ENCODE measurements at places on chromosomes 1 and 21.
A peak's percentile ranks its signal among the peaks of the same experiment; 100 is the strongest.

DNA sequence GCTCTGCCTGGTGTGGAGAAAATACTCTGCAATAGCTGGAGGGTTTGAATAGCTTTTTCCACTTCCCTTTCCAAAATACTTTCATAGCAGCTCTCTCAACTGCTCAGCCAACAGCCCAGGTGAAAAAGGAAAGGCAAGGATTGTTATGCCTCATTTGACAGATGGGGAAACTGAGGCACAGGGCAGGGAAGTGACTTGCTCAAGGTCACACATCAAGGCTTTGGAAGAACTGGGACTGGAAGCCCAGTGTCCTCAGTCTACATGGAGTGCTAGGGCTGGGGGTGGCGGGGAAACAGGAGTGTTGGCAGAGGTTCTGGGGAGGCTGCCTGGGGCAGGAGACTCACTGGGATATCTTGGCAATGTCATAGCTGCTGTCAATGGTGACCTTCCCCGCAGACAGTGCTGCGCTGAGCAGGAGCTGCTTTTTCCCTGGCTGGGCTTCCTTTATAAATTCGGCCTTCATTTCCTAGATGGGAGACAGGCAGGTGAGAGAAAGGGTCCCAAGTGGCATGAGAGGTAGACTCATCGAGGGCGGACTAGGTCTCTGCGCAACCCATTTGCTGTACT lies 4.0 kb downstream of the CHI3L1 start:
- no peak for DNase-seq

- DNase-seq, result no peak
Observed at GRCh38 chr1:15355968-15356625, 53.6 kb upstream of the EFHD2 start.

- no peak for DNase-seq
Observed at GRCh38 chr1:239843541-239843940, 248.1 kb upstream of the FMN2 start.

- DNase-seq, result no peak
Observed at GRCh38 chr1:230570724-230571360, 71.4 kb upstream of the COG2 start.

DNA sequence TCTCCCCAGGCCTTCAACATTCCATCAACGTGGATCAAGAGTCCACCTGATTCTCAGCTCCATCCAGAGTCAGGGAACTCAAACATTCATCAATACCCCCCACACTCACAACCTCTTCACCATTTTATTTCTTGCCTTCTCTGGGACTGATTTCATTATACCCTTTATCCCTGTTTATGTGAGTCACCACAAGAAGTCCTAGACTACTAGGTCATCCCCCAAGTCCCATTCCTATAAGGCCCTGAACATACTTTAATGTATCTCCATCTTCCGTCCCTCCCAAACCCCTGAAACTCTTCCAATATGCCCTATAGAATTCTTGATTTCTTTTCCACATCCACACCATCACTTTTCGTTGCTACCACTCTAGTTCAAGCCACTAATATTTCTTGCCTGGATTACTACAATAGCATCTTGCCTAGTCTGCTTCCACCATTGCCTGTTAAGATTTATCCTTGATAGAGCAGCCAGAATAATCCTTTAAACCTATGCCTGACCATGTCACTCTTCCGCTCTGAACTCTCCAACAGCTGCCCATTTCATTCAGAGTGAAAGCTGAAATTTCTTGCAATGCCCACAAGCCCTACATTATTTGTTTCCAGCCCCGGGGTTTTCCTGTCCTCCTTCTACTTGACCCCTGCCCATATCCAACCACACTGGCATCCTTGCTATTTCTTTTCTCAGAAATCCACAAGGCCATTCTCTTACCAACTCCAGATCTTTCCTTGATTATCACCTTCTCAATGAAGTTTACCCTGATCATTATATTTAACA lies 9.4 kb upstream of the SAMD13 start:
- no peak for DNase-seq

- no peak for DNase-seq
Observed at GRCh38 chr1:203754455-203754864, 10.5 kb upstream of the LAX1 start.

- DNase-seq, result no peak
Observed at GRCh38 chr1:146039844-146040194, 18.3 kb upstream of the HJV start.

DNA sequence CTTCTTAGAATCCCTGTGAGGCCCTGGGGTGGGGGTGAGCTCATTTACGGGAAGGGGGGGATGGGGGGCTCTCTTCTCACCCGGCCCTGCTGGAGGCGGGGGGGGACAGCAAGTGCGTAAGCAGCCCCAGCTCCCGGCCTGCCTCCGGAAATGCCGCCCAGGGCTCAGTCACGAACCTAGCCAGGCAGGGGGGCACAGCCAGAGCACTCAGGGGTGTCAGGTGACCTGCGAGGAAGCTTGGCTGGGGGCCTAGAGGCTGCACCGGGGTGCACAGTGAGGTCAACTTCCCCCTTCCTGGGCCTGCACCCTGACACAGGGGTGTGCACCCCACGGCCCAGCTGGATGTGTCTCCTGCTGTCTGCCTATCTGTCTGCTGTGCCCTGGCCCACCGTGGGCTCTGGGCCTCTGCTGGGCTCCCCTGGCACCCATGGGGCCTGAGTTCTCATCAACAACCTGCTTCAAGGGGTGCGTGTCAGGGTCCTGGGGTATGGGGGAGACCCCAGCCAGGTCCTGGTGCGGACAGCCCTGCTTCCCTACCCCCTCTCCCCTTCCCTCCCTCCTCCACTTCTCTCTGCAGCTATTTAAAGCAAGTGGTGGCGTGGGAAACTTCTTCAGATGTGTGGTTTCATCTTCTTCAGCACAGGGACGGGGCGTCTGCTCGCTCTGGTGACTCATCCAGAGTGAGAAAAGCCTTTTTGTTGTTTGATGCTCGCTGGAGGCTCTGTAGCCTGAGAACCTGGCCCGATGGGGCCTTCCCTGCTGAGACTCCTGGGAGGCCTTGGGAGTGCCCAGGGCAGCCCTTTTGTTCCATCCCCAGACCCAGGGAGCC lies 92.5 kb upstream of the RUNX3 start:
- peak; percentile 53 for DNase-seq

DNA sequence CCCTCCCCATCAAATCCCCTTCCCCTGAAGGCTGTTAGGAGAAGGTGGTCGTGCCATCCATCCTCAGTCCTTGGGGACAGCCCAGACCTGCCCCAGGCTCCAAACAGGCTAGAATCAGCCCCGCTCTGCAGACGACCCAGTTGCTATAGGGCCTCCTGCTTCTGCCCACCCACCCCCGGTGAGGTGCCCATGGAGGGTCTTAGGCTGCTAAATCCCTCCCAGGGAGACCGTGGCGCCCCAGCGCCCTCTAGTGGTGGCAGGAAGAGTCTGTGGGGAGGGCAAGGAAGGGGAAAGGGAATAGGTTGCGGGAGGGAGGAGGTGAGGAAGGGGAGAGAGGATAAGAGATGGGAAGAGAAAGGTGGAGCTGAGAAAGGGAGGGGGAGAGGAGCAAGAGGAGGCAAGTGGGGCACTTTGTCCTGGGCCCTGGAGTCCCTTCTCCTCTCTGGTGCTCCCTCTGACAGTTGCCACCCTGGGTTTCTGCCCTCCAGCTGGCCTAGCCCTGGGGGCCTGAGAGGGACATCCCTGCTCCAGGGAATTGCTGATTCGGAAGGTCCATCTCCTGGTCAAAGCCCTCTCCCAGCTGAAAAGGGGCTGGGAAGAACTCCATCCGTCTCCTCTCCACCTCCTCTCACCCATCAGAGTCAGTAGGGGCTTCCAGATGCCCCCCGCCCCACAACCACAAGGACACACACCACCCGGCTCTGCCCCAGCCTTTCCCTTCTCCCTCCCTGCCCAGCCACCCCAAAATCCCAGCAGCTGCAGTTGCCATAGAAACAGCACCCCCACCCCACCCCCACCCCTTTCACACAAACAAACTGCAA lies 55.4 kb downstream of the CAMK2N1 start:
- no peak for DNase-seq

- DNase-seq, result no peak
Observed at GRCh38 chr21:39546522-39546921, 66.2 kb upstream of the B3GALT5 start.

GRCh38 chr1:26711777-26712176 lies 16.0 kb downstream of the ARID1A start:
- DNase-seq, result no peak

- no peak for DNase-seq
Observed at GRCh38 chr1:22903113-22903512, 69.6 kb downstream of the LACTBL1 start.

DNA sequence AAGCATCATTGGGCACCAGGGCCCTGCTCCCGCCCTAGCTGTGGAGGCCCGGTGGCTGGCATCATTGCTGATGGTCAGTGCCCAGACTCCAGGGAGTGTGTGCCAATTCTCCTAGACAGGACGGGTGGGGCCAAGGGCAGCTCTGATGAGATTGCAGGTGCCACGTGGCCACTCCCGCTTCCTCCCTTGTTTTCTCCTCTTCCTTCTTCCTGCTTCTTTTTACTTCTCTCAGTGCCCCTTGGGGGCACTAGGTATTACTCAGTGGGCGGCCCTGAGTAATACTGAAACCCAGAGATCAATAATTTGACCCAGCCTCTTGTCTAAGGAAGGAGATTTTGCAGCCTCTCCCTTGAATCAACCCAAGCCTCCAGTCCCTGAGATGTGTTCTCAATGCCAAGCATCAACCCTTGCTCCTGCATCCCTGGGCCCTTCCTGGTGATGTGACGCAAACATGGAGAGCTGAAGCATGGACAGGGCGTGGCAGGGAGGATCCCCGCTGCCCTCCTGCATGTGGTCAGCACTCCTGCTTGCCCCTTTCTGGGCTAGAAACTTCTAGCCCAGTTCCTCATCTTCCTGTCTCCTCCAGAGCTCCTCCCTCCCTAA lies 32.4 kb downstream of the CDK18 start:
- DNase-seq, result no peak

DNA sequence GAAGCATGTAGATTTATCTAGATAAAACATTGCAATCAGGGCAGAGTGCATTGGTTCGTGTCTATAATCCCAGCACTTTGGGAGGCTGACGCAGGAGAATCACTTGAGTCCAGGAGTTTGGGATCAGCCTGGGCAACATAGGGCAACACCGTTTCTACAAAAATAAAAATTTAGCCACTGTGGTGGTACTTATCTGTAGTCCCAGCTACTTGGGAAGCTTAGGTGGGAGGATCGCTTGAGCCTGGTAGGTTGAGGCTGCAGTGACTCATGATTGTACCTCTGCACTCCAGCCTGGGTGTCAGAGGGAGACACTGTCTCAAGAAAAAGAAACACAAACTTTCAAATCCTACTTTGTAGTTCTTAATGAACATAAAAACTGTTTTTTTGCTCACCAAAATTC lies 64.2 kb upstream of the RCC1 start:
- no peak for DNase-seq

DNA sequence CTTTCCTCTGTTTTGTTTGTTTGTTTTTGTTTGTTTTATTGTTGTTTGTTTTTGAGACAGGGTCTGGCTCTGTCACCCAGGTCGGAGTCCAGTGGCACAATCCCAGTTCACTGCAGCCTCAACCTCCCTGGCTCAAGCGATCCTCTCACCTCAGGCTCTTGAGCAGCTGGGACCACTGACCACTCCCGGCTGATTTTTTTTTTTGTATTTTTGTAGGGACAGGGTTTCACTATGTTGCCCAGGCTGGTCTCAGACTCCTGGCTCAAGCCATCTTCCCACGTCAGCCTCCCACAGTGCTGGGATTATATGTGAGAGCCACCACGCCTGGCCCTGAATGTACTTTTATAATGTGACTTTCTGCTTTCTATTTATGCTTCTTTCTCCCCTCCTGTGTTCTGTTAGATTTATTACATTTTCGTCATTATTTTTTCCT lies 5.0 kb upstream of the CALML6 start:
- no peak for DNase-seq

DNA sequence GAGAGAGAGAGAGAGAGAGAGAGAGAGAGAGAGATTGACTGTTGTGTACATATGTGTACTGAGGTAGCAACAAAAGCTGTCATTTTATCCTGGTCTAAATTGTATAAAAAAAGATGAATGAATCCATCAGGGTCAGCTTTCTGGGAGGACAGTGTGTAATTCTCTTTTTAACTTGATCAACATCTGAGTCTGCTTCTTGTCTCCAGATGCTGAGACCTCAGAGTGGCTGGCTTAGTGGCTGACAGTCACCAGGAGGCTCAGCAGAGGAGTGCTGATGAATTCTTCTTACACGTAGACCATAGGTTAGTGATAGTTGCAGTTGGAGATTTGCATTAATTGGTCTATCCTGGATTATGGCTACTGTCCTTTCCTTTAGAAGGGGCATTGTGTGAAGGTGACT lies 28.5 kb upstream of the PLXNA2 start:
- DNase-seq, result no peak

- no peak for DNase-seq
Observed at GRCh38 chr1:30840904-30841598, 67.5 kb downstream of the SDC3 start.

- no peak for DNase-seq
Observed at GRCh38 chr1:230130172-230130944, 63.3 kb downstream of the GALNT2 start.

DNA sequence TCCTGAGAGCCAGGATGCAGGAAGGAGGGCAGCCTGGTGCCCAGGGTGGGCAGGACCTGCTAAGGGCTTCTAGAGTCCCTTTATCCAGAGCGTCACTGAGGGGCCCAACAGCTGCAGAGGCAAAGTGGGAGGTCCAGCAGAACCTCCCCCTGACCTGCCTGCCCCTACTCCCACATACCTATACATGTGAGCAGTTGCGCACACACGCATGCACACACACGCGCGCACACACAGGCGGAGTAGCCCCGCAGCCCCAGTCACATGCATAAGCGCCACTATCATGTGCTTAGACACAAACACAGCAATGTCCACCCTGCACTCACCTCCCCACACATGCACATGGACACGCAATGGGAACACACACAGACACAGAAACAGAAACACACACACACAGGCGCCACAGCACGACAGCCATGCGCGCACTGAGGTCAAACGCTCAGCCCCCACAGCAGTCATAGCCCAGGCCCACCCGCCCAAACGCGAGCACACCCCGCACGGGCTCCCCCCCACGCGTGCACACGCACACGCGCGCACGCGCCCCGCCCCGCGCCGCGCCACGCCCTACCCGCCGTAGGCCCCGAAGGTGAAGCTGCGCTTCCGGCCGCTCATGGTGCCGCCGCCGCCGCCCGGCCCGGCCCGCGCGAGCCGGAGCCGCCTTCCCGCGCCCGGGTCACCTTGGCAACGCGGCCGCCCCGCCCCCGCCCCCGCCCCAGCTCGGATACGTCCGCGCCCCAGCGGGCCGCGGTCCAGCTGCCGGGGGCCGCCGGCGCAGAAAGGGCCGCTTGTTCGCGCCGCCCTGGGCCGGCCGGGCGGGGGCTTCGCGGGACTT lies 17.7 kb downstream of the RAP1GAP start:
- no peak for DNase-seq

All from esophagus squamous epithelium (tissue), 5 donors.